ENCODE measurements at places on chromosomes 6 and 20.

- no peak for DNase-seq
These were observed 7.2 kb downstream of the MYLK4 start for GRCh38 chr6:2743280-2744208.

GRCh38 chr6:22147921-22148776 is 148.7 kb downstream of the PRL start:
- peak; percentile 86 for DNase-seq

GRCh38 chr6:703552-703951 is 10.6 kb upstream of the EXOC2 start:
- no peak for DNase-seq

DNA sequence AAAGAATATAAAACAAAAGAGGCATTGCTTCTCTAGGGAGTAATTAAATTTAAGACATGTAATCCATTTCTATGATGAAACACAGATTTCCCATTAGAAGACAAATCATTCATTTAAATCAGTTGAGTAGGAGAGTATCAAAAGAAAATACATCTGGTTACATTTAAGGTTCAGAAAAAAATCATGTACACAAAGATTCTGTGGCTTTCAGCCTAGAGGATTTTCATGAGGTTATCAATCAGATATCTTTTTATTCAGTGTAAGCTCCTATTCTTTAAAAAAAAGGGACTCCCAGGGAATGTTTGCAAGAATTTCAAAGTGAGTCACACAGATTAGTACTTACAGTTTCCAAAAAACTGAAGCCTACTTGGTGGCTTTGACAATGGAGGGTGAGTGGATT is 24.9 kb downstream of the COL21A1 start:
- DNase-seq: no peak

- DNase-seq: peak; percentile 18
These were observed 90.7 kb upstream of the SASH1 start for GRCh38 chr6:148251891-148252290.

DNA sequence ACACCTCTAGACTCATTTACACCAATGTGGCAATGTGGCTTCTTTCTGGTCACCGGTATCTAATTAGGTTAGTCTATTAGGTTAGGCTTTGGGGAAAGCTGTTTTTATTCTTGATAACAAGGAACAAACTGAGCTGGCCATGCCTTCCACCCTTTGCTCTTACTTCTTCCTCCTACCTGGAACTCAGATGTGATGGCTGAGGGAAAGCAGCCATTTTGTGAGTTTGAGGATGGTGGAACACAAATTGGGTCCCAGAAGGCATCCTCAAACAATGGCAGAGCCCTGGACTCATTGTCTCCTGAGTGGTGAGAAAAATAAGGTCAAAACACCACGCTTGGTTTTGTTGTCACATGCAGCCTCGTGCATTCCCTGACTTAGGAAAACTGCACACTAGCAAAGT is 7.7 kb downstream of the CDH4 start:
- no peak for DNase-seq

GRCh38 chr6:41680182-41680965 is 42.1 kb downstream of the MDFI start:
- DNase-seq: peak; percentile 53

DNA sequence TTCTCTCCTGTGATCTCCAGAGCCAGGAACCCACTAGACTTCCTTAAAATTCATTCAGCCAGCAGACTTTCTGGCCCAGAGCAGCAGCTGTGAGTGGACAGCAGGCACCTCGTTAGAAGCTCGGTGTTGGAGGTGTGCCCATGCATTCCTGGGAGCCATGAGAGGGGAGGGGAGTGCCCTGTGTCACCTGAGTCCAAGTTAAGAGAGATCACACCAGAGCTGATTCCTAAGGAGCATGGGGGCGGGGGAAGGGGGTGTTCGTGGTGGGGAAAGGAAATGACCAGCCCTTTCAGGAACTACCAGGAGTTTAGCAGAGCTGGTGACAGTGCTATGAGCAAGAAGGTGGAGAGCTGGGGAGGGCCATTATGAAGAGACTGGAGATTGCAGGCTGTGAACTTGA is 46.9 kb downstream of the GFRA4 start:
- DNase-seq: peak; percentile 17

DNA sequence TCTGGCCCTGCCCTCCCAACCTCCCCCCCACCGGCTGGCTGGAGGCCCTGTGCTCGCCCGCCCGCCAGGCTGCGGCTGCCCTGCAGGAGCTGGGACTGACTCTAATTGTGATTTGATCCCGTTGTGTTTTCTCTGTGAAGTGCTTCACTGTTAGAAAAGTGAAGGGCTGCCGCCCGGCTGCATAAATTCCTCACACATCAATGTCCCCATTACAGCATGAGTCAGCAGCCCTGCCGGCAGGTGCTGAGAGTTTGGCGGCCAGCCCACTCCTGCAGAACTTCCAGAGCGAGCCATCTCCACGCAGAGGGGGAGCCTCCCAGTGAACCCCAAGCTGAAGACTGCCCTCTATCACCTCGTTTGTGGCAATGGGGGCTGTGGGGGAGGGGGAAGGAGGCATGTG is 137.9 kb downstream of the DLL1 start:
- DNase-seq: peak; percentile 27

GRCh38 chr6:149031201-149031858 is 284.5 kb downstream of the UST start:
- no peak for DNase-seq

DNA sequence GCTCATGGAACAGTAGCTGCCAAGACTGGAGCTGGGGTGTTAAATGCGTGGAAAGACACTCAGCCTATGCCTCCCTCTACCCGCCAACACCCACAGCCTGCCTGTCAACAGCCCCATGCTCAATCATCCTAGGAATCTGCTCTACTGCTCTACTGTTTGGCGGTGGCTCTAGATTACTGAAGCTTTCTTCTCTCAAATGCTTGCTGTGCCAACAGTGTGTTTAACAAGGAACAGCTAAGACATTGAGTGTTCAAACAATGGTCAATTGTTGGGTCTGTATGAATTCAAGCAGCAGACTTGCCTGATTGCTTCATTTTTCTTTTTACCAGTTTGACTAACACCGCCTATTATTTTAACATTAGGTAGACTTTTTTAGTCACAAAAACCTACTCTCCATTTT is 258.6 kb downstream of the SOD2 start:
- DNase-seq: no peak

GRCh38 chr6:28002161-28002560 is 45.1 kb downstream of the OR2B6 start:
- no peak for DNase-seq

- DNase-seq: no peak
These were observed 466.5 kb downstream of the MMUT start for GRCh38 chr6:48996461-48997119.

DNA sequence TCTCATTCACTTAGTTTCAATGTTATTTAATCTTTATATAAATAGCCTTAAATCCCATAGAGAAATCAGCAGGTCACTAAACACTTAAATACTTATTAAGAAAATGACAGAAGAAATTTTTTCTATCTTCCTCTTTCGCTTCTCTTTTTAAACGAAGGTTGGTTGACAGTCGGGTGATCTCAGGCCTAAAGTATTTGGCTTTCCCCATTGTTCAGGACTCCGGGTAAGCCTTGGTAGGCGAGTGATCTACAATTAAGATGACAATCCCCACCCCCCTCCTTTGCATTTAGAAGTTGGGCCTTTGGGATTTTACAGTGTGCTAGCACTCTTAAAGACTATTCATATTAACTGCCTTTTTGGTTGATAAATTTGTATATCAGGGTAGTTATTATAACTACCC is 19.7 kb upstream of the UTRN start:
- DNase-seq: no peak
